Urinary bladder (tissue), 4 donors: ENCODE measurements at places on chromosomes 7 and 10.
A peak's percentile ranks its signal among the peaks of the same experiment; 100 is the strongest.

- DNase-seq = no peak
Observed at GRCh38 chr7:41855798-41856197, 152.9 kb upstream of the INHBA start.

GRCh38 chr10:22022257-22023032 lies 18.9 kb upstream of the DNAJC1 start:
- DNase-seq = peak; percentile 35

DNA sequence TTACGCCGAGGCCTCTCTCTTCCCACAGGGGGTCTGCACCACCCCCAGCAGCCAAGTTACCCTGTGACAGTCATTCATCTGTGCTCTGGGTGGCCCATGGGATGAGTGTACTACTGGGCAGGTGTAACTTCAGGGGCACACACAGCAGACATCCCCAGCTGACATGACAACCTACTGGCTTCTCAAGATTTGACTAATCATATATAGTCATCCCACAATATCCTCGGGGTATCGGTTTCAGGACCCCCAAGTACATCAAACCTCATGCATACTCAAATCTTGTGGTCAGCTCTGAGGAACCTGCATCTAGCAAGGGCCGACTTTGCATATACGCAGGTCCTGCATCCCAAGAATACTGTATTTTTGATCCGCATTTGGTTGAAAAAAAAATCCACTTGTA lies 336.9 kb upstream of the C7orf33 start:
- DNase-seq = no peak

DNA sequence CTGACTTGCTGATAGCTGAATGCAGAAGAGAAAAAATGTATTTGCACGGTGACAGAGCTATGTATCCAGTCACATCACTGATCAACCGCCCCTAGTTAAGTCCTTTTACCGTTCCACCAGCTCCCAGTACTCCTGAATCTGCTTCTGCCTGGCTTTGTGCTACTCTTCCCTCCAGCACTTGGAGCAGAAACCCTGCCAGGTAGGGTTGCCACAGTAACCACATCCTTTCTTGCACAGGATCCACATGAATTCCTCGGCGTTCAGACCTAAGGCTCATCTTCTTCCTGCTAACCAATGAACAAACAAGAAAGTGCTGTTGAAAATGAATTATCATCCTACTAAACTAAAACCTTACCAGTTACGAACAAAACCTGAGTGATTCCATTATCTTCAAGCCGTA lies 52.0 kb upstream of the KCTD7 start:
- DNase-seq = no peak

DNA sequence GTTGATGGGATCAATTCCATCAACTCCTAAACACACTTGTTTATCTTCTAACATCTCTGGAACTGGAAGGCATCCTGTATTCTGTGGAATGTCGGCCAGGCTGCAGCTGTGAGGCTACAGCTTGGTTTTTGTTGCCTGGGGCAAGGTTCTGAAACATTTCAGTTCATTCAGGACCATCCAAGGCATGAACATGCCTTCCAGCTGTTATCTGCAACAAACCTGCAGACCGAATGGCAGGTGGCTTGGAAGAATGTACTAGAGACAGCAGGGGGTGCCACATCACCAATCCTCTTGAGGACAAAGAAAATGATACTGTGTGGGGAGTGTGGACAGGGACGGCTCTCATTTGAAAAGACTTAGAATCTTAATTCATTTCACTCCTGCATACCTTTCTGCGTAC lies 12.4 kb downstream of the PAPOLB start:
- no peak for DNase-seq

DNA sequence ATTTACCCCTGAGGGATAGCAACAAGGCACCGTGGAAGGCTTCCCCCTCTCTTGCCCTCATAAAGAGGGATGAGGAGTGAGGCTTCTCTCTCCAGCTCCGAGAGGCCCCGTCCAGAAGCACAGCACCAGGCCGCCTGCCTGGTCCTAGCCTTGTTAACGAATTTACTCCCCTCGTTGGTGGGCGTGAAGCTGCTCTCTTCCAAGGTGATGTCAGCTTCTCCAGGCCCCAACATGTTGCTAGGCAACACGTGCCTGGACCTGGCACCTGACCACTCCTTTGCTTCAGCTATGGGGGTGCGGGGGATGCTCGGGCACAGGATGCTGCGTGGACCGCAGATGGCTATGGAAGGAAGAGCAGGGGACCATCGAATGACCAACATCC lies 135.2 kb upstream of the MGMT start:
- no peak for DNase-seq

GRCh38 chr10:35130663-35131062 lies 4.0 kb downstream of the CREM start:
- no peak for DNase-seq

DNA sequence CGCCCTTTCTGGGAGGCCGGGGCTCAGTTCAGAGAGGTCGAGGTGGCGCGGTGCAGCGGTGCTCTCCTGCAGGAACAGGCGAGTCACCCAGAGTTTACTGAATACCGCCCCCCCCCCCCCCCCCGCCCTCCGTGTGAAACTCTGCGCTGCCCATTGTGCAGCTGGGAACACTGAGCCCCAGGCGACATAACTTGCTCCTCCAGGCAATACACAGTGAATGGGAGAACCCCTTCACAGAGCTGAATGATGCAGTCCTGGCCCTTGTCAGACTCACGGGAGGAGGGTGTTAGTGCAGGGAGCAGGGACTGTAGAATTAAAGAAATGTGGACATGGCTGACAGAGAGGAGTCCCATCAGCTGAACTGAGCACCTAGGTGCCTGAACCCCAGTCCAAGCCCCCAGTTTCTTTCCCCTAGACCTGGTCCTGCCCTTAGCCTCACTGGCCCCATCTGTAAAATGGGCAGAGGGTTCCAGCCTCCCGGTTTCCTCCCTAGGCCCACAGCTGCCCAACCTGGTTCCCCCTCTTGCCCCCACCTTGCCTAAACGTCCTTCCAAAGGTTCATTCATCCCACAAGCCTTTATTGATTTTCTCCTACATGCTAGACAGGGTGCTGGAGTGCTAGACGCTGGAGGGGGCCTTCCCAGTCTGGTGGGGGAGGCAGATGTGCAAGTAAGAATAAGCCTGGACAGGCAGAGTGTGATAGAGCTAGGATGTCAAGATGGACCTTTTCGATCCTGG lies 869 bp upstream of the LOXL4 start:
- no peak for DNase-seq

GRCh38 chr10:119211625-119212441 lies 4.5 kb downstream of the GRK5 start:
- no peak for DNase-seq

- no peak for DNase-seq
Observed at GRCh38 chr7:133961724-133962123, 165.4 kb upstream of the LRGUK start.

- DNase-seq = no peak
Observed at GRCh38 chr10:36181426-36182178, 539.5 kb upstream of the FZD8 start.

DNA sequence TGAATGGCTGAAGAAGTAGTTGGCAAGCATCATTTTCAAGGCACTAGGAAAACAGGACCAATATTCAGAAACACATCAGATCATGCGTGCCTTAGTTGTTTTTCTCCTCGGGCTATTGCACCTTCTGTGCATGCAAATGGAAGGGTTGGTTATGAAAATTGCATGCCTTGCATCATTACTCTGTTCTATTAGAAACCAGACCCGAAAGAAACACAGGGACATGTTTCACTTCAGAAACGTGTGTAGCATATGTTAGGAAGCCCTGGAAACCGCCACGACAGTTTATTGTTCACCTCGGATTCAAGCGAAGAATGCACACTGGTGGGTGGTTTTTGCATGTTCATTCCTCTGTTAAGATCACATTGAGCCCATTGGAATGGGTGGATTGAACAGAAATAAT lies 214.7 kb downstream of the FRMD4A start:
- no peak for DNase-seq

GRCh38 chr10:17787087-17787961 lies 21.8 kb upstream of the MRC1 start:
- no peak for DNase-seq

GRCh38 chr10:97321804-97322190 lies 2.7 kb downstream of the FRAT1 start:
- DNase-seq = no peak

DNA sequence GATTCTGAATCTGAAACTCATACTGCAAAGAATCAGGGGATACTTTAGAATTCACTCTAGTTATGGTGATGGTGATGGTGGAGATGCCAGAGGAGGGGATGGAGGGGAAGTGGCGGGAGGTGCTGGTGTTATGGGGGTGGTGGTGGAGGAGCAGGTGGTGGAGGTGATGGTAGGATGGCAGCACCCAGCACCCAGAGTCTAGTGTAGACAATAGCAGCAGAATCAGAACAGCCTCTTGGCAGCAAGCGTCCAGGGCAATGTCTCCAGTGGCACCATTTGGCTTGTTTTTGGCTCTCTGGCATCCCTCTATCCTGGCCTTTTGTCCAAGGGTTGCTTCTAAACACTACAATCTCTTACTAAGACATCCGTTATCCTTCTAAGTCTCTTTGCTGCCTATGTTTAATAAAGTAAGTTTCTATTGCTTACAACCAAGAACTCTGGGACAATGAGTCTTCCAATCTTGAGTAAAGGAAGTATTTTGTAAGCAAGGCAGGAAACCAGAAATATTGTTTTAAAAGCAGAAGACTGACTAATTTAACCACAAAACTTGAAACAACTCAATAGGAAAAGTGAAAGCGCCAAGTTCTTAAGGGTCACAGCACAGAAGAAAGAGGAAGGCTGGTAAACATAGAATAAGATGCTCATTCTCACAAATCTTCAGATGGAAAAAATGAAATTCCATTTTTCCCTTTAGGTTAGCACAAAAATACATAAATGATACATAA lies 42.4 kb upstream of the GDF10 start:
- DNase-seq = no peak

DNA sequence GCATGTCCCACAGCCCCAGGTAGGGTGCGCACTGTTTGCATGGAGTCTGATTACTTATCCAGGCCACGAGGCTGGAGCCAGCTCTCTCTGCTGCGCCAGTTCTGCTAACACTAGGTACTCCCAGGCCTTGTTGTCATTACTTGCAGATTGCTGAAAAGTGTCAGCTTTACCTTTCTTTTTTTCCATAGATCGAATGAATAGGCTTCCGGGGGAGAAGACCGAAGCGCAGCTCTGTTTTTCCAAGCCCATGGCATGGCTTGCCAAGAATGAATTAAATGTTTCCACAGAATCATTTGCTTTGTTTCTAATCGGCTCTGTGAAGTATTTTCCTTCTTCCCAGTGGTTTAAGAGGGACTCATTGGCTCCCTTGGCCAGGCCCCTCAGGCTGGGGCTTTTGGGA lies 285.8 kb downstream of the BMPER start:
- no peak for DNase-seq

DNA sequence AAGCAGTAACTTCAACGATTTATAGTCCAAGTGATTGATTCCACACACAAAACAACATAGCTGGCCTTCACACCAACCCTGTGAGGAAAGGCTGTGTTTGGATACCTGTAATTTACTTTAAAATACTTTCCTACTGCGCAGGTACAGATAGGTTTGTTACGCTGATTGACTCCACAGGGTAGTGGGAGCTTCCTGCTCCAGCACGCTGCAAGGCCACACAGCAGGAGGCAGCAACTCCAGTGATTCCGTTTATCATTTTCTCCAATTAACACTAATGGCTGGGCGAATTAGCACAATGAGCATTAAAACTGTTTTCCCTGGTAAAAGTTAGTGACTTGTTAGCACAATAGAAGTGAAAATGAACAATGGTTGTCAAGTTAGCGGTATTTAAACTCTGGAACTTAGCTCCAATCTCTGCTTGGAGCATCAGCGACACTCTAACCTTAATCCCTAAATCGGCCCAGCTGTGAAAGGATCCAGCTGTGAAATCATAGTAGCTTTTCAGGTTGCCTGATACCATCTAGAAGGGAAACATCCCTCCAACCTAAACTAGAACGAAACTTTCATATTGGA lies 959 bp downstream of the DCLRE1C start:
- DNase-seq = peak; percentile 2

DNA sequence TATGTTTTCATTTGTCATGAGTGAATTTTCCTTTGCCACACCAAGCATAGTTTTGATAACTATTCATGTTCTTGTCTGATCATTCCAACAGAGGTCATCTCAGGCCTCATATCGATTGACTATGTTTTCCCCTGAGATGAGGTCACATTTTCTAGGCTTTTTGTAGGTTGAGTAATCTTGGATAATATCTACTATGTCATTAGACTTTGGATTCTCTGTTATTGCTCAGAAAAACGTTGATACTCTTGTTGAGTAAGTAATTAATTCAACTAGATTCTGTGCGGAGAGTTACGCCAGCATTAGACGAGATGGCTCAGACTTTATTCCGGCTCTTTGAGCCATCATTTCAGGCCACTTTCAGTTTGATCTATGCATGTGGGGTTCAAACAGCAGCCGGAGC lies 57.7 kb downstream of the KLF6 start:
- no peak for DNase-seq

GRCh38 chr7:125984795-125985194 lies 1055.2 kb upstream of the POT1 start:
- no peak for DNase-seq

DNA sequence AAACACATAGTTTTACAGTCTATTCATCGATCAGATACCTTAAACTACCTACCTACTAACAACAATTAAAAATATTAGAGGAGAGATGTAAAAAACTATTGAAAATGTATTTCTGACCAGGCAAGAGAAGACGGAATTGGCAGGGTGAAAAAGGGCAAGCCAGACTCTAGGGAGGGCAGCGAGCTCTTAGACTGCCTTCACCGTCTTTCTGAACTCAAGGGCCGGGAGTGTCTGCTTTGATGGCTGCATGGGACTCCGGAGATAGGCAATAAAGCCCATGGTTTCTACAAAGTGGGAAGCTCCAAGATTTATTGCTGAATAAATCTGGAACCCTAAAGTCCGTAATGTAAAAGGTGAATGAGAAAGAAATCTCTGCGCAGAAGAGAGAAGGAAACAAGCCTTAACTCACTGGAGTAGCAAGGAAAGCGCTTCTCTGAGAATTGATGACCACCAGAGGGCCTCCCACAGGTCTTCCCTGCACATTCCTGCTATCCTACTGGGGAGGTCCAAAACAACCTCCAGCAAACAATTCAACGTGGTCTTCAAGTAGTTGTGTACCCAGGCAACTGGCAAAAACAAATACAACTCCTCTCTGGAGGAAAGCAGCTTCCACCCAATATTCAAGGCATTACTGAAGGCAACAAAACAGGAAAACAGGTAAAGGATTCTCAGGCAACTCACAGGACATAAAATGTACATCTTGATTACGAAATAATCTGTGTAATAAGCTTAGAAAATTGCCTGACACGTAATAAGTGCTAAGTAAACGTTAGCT lies 181.3 kb downstream of the SDK1 start:
- no peak for DNase-seq

DNA sequence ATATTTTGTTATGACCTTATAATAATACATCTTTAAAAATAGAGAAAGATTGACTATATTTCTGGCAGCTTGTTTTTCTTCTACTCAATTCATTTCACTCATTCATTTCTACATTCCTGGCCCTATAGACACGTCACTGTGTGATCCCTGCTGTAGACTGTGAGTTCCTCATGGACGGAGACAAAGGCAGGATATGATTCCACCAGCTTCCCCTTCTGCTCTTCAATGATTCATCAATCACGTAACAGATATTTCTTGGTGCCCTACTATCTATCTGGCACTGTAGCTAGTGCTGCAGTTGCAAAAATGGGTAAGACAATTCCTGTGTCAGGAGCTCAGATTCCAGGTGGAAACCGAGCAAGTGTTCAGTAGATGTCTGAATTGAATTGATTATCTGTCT lies 415.0 kb downstream of the SFMBT2 start:
- DNase-seq = no peak

- DNase-seq = no peak
Observed at GRCh38 chr10:6050801-6051445, 11.2 kb downstream of the IL2RA start.
